ENCODE measurements at places on chromosomes 5 and 9.

- DNase-seq, result no peak
These were observed 242.9 kb downstream of the MCTP1 start for GRCh38 chr5:95042037-95042436.

GRCh38 chr5:65329266-65329665 lies 152.5 kb downstream of the ADAMTS6 start:
- DNase-seq, result no peak

- no peak for DNase-seq
These were observed 174.7 kb upstream of the PRDM9 start for GRCh38 chr5:23332650-23333251.

DNA sequence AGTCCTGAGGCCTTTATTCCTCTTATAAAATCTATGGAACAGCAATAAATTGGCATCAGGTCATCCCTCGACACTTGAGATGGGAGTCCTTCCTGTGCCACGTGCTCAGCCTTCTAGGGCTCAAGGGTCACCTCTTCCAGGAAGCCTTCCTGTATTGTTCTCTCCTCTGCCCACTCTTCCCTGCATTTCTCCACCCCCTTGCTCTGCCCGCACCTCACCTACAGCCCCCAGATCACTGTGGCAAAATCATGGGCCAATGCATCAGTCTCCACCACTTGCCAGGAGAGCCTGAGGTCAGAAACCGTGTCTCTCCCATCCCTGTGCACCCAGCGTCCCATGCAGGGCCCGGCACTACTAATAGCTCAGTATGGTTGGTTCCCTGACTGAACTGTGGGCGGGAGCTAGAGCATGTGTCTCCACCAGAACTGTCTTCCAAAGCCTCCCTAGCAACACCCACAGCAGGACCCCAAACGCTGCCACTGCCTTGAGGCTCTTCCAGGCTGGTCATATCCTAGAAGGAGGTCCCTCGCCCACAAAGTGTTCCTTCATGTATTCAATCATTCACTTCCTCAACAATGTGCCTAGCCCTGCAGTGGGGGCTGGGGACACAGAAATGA lies 13.5 kb downstream of the DUSP1 start:
- no peak for DNase-seq

GRCh38 chr5:51181208-51181894 lies 201.9 kb upstream of the ISL1 start:
- no peak for DNase-seq

- DNase-seq, result no peak
These were observed 33.8 kb upstream of the ACO1 start for GRCh38 chr9:32350682-32351081.

- no peak for DNase-seq
These were observed 3.2 kb downstream of the TAS2R1 start for GRCh38 chr5:9626955-9627354.

- DNase-seq, result no peak
These were observed 189.8 kb downstream of the HINT1 start for GRCh38 chr5:130975299-130975698.

DNA sequence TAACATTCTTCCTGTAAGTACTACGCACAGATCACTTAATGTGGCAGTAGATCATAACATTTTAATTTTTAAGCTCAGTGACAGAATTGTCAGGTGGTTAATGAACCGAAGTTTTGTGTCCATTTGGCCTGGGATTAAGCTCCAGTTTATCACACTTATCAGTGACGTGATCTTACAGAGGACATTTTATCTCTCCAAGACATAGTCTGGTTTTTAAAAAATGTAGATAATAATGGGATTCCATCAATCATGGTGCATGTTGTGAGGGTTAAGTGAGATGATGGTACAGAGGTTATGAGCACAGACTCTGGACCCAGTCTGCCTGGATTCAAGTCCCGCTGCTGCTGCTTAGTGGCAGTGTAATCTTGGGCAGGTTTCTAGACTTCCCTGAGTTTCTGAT lies 66.0 kb upstream of the ZFAND5 start:
- no peak for DNase-seq

DNA sequence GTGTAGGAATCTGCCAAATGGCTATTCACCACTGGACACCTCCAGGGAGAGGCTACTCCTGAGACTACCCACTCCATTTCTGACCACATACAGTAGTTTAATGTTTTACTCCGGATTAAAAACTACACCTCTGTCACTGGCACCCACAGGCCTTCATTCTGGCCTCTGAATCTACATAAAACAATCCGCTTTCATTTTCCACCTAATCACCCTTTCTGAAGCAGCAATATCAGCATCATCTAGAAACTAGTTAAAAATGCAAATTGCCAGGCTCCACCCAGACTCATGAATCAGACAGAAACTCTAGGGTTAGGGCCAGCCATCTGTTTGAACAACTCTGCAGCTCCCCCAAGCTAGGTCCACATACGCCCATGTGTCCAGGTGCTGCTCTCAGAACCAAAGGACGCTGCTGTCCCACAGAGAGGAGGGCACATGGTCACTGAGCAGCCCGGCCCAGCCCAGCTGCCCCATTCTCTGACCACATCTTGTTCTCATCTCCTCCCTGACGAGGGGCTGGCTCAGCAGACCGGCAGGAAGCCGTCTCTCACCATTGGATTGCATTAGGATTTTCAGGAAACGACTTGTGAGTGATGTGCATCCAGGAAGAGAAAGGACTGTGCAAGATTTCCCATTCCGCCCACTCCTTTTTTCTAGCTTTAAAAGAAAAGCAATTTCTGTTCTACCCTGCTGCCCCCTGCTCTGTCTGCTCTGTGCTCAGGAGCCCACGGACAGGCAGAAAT lies 34.7 kb downstream of the ADAM19 start:
- DNase-seq, result no peak

DNA sequence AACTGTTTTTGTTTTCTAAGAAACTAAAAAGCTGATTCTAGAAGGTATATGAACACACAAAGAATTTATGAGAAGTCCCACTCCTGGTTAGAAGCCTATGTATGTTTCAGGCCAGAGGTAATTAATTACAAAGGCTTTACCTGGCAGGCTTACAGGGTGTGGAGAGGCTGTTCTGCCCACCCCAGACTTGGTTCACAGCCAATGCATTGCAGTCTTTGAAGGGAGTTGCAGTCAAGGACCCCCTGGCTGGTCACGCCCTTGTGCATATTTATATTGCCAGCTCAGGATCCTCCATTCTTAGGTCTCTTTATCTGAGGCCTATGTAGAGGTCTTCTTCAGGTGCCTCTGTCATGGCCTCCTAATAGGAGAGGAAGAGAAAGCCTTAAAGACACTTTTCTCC lies 13.6 kb upstream of the PRSS3 start:
- no peak for DNase-seq

DNA sequence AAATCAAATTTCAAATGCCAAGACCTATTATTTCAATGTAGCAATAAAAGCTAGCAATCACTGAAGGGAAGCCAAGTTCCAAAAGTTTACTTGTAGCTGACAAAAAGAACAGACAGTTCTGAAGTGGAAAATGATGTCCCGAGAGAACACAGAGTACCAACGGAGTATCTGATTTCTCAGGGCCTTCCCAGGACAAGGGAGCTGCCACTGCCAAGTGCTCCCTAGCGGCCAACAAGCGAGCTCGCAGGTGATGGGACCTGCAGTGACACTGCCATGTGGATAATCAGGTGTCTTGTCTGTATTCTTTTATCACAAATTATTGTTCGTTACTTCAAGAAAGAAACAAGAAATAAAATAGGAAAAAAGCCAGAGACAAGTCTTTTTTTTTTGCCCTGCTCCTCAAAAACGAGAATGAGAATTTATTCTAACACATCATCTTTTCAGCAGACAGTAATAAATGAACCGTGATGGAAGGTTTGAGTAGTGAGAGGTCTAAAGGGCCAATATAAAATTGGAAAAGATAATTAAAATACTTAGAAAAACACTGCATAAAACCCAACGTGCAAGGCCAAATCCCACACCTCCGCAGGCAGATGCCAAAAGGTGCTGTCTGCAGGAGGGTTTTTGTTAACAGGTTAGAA lies 159.4 kb downstream of the MYO10 start:
- no peak for DNase-seq

DNA sequence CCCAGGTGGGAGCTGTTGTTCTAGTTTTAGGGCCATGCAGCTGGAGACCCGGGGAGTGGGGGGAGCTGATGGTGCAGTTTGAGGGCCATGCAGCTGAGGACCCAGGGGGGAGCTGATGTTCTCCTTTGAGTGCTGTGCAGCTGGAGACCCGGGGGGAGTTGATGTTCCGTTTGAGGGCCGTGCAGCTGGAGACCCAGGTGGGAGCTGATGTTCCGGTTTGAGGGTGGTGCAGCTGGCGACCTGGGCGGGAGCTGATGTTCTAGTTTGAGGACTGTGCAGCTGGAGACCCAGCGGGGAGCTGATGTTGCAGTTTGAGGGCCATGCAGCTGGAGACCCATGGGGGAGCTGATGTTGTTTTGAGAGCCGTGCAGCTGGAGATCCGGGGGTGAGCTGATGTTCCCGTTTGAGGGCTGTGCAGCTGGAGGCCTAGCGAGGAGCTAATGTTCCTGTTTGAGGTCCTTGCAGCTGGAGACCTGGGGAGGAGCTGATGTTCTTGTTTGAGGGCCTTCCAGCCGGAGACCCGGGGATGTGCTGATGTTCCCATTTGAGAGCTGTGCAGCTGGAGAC lies 14.6 kb downstream of the PDCD6 start:
- no peak for DNase-seq

GRCh38 chr9:137382444-137383080 lies 40.4 kb downstream of the EXD3 start:
- DNase-seq, result no peak

DNA sequence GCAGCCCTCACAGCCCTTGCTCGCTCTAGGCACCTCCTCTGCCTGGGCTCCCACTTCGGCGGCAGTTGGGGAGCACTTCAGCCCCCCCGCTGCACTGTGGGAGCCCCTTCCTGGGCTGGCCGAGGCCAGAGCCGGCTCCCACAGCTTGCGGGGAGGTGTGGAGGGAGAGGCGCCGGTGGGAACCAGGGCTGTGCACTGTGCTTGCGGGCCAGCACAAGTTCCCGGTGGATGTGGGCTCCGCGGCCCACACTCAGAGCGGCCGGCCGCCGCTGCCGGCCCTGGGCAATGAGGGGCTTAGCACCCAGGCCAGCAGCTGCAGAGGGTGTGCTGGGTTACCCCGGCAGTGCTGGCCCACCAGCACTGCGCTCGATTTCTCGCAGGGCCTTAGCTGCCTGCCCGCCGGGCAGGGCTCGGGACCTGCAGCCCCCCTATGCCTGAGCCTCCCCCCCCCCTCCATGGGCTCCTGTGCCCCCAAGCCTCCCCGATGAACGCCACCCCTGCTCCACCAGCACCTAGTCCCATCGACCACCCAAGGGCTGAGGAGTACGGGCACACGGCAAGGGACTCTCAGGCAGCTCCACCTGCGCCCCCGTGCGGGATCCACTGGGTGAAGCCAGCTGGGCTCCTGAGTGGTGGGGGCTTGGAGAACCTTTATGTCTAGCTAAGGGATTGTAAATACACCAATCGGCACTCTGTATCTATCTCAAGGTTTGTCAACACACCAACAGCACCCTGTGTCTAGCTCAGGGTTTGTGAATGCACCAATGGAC lies 224.8 kb downstream of the ZNF608 start:
- DNase-seq, result no peak

DNA sequence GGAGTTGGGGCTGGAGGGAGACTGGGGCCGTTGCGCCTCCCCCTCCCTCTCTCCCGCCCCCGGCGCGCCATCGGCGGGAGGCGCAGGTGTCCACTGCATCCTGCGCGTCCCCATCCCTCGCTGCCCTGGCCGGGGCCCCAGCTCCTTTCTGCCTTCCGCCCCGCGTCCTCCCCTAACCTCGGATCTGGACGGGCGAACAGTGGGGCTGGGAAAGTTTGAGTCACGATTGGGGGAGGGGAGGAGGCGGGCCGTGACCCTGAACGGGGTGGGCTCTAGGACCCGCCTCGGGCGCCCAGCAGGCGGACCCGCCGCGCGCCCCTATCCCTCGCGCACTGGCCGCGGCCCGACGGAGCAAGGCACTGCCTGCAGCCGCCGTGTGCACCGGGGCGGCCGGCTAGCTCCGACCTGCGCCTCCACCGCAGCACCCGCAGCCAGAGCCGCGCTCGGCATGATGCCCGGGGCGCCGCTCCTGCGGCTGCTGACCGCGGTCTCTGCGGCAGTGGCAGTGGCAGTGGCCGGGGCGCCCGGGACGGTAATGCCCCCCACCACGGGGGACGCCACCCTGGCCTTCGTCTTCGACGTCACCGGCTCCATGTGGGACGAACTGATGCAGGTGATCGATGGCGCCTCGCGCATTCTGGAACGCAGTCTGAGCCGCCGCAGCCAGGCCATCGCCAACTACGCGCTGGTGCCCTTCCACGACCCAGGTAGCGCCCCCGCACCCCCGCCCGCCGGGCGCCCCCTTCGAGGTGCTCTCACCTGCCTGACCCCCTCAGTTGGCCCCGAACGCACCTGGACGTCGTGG lies at the start of gene HMCN2:
Gene HMCN2, plus strand, starts transcription at position 330 of the 805 bp plus-strand sequence. Its CDS starts 119 bp downstream, at position 449.
- no peak for DNase-seq

DNA sequence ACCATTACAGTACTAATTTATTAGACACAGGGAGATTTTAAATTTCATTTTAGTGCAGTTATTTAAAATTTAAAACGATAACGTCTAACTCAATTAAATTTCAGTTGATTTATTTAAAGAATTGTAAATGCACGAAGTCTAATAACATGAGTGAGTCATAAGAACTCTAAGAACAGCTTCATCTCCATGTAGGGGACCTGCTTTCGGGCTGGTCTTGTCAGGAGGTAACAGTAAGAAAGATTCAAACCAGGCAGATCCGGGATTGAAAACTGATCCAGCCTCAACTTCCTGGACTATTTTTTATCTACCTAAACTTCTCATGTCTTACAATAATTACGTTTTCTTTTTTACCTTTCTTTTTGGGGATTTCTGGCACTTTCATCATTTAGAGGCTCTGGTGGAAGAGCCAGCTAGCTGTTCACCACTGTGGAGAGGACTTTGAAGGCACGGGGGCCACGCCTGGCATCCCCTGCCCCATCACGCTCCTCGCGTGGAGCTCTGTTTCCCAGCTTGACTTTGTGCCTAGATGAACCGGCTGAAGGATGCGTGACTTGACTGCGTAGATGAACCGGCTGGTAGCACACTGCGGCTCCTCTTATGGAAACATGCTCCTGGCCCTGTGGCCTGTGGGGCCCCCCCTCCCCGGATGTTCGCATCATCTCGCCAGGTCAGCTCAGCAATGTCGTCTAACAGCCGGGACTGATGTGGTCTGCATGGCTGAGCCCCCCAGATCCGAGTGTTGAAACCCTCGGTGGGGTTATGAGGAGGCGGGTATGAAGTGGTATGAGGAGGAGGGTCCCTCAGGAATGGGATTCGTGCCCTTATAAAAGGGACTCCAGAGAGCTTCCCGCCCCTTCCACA lies 26.0 kb downstream of the NDUFS6 start:
- DNase-seq, result no peak

GRCh38 chr5:118371973-118372831 lies 616.1 kb downstream of the DTWD2 start:
- DNase-seq, result no peak

DNA sequence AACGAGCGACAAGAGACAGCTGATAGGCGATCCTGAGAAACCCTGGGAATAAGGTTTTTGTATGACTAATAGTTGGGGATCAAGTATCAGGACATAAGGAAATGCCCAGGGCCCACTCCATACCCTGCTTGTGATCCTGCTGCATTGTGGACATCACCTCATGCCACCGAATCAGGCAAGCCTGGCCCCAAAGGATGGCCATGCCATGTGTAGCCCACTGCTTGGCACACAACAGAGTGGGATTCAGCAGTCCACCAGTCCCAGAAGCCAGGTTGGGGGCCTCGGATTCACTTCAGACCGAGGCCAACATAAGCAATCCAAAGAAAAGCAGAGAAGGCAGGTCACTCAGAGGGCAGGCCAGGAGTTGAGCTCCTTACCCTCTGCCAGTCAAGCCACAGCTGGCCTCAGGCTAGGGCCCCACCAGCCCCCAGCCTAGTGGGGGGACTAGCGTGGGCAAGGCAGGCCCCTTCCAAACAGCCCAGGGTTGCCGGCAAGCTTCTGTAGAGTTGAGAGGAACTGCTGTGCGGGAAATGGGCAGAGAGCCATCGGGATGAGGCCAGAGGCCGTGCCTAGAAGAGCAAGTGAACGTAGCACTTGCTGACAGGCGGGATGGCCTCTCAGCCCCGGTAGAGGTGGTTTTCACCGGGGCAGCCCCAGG lies 5.0 kb downstream of the NOP16 start:
- DNase-seq, result no peak
